Tibial nerve (tissue), 4 donors: ENCODE measurements at places on chromosomes 7 and 10.
A peak's percentile ranks its signal among the peaks of the same experiment; 100 is the strongest.

DNA sequence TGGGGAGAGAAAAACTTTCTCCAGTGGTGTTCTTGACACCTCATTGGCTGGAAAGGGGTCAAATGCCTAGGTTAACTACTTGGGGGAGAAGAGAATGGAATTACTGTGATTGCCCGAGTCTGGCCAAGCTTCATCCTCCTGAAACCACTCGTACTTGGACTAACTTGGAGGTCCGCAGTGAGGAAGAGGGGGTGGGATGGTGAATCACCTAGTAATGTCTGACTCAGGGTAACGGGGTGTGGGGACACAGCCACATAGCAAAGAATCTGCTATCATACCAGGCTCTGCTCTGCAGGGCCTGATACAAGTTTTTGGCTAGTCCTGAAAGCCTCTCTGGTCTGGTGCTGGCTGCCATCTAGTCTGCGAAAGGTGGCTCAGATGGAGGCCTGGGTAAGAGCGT, 190.9 kb downstream of the RPS24 start:
- H3K27ac ChIP-seq, result no peak overlapping the region
- no peaks in the 10 kb centered on the region for H3K27me3 ChIP-seq
- H3K4me1 ChIP-seq, result no peaks in the 10 kb centered on the region
- DNase-seq, result no peak

DNA sequence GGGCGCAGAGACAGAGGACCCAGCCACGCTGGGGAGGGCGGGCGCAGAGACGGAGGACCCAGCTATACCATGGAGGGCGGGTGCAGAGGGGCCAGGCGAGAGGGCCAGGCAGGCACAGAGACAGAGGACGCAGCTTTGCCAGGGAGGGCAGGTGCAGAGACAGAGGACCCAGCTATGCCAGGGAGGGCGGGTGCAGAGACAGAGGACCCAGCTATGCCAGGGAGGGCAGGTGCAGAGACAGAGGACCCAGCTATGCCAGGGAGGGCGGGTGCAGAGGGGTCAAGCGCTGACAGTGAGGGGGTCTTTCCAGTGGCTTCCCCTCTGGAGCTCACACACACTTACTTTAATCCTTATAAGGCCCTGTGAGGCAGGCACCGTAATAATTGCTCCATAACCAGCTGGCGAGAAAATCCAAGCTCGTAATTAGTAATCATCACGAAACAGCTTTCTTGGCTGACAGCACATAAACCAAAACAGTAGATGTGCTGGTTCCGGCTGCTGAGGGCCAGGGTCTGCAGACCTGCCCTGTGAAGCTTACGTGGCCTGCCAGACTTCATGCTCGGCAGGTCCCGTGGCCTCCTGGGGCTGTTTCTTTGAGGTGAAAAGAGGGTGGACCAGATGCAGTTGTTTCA, 137.2 kb downstream of the VIPR2 start:
- no peaks in the 10 kb centered on the region for H3K36me3 ChIP-seq
- no peak for DNase-seq
- no peak overlapping the region for H3K27ac ChIP-seq
- H3K27me3 ChIP-seq, result no peaks in the 10 kb centered on the region
- no peaks in the 10 kb centered on the region for H3K4me1 ChIP-seq
- H3K4me3 ChIP-seq, result no peak overlapping the region

DNA sequence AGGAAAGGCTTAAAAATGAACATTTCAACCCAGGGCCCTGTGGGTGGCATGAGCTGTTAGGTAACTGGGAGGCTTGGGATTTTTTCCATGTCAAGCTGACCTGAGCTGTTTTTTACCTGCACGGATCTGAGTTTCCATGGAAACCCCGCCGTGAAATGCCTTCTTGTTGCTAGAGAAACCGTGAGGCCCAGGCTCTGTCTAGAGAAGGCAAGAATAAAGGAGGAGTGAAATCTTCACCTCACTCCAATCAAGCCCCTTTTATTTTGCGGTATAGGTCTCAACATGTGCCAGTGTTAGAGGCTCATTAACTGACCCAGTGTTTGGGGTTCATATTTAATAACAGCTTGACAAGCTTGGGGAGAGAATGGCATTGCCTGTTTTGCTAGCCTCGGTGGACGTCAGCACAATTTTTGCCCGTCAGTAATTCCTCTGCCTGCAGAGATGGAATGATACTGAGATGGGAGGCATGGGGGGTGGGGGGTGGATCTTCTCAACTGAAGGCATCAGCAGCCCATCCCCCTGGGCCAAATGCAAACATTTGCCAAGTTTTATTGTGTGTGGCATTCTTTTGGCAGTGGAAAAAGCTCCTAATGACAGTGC, 48.9 kb upstream of the PDCD4 start:
- H3K36me3 ChIP-seq, result no peaks in the 10 kb centered on the region
- H3K4me1 ChIP-seq, result no peaks in the 10 kb centered on the region
- H3K4me3 ChIP-seq, result no peak overlapping the region
- no peaks in the 10 kb centered on the region for H3K27me3 ChIP-seq
- H3K27ac ChIP-seq, result peak overlapping the region; percentile 62

GRCh38 chr7:111199643-111200042, 108.7 kb downstream of the LRRN3 start:
- no peaks in the 10 kb centered on the region for H3K27me3 ChIP-seq
- no peak for DNase-seq
- no peak overlapping the region for H3K27ac ChIP-seq
- no peaks in the 10 kb centered on the region for H3K36me3 ChIP-seq
- no peaks in the 10 kb centered on the region for H3K4me1 ChIP-seq
- H3K4me3 ChIP-seq, result no peak overlapping the region

DNA sequence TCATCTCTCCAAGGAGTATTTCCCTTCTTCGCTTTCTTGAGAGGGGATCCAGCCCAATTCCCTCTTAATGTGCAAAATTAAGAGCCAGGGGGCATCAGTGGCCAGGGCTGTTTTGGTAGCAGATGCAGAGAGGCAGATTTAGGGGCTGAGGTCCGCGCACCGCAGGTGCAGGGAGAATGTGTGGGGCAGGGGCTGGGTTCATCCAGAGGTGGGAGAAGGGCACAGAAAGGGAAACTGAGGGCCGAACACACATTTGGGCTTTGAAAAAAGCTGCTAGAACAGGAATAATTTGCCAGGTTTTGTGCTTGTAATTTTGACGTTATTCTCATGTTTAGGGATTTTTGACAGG, 6.5 kb upstream of the SHH start:
- no peak overlapping the region for H3K27ac ChIP-seq
- H3K4me3 ChIP-seq, result no peak overlapping the region
- no peak for DNase-seq
- H3K4me1 ChIP-seq, result peaks cover 3% of the 10 kb centered on the region

GRCh38 chr7:636396-636795, 90.1 kb upstream of the DNAAF5 start:
- no peak for DNase-seq

GRCh38 chr7:71442492-71443190, 310.7 kb downstream of the GALNT17 start:
- no peaks in the 10 kb centered on the region for H3K4me1 ChIP-seq
- H3K27me3 ChIP-seq, result no peaks in the 10 kb centered on the region
- peak overlapping the region; percentile 26 for H3K27ac ChIP-seq

GRCh38 chr10:126350216-126350992, 37.9 kb downstream of the ADAM12 start:
- no peak overlapping the region for H3K27ac ChIP-seq
- H3K36me3 ChIP-seq, result no peaks in the 10 kb centered on the region
- DNase-seq, result no peak
- H3K4me1 ChIP-seq, result no peaks in the 10 kb centered on the region
- H3K27me3 ChIP-seq, result no peaks in the 10 kb centered on the region

DNA sequence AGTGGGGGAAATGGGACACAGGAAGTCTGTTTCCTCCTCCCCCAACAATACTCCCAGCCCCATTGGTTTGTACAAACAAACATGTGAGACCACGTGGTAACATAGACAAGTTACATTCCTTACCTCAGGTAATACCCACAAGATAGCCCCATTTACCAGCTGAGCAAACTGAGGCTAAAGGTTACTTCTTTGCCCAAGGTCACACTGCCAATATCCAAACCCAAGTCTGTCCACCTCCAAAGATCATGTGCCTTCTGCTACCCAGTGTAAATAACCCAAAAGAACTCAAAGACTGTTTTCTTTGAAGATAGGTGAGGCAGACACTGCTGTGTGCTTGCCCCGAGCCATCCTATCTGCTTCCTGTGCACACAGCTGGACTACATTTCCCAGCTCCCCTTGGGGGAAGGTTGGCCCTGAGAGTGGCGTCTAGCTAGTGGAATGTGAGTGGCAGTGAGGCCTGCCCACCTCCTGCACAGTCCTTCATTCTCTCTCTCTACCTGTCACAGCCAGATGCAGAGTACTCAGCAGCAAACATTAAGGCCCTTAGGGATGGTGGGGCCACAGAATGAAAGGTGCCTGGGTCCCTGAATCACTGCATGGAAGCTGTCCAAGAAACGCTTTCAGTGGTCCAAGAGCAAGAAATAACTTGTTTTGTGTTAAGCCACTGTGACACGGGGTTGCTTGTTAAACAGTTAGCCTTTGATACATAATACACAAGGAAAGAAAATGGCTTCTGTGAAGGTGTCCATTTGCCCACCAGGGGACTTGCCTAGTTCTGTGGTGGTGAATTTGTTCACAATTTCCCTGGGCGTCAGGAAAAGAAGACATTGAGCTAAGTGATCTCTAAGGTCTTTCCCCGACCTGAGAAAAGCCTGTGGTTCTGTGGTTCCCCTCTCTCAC, 257.7 kb upstream of the NFE2L3 start:
- peaks cover 5% of the 10 kb centered on the region for H3K4me1 ChIP-seq
- no peak for DNase-seq
- H3K36me3 ChIP-seq, result no peaks in the 10 kb centered on the region
- no peak overlapping the region for H3K4me3 ChIP-seq

- no peak overlapping the region for H3K4me3 ChIP-seq
- H3K4me1 ChIP-seq, result peaks cover 14% of the 10 kb centered on the region
These were observed 67.8 kb upstream of the PDCD4 start for GRCh38 chr10:110803830-110804338.

- no peaks in the 10 kb centered on the region for H3K36me3 ChIP-seq
- no peak for DNase-seq
- H3K27ac ChIP-seq, result no peak overlapping the region
- H3K4me1 ChIP-seq, result no peaks in the 10 kb centered on the region
These were observed 137.8 kb upstream of the CAV2 start for GRCh38 chr7:116361767-116362166.

DNA sequence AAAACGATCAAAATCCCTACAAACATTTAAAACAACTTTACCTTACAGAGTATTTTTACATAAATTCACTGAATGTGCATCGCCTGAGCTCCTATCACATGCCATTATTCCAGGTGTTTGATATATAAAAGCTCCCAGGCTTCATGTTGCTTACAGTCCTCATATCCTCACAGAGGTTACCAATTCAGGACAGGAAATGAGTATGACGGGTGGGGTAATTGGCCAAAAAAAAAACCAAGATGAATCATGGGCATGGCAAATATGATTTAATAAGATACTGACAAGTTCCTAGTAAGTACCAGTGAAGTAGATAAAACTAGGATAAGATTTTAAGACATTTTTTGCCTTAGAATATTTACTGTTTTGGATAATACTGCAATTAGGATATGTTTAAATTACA, 135.8 kb downstream of the KMT2E start:
- no peak for DNase-seq
- no peaks in the 10 kb centered on the region for H3K4me1 ChIP-seq
- no peaks in the 10 kb centered on the region for H3K36me3 ChIP-seq
- H3K4me3 ChIP-seq, result no peak overlapping the region
- H3K27ac ChIP-seq, result no peak overlapping the region
- H3K27me3 ChIP-seq, result no peaks in the 10 kb centered on the region

DNA sequence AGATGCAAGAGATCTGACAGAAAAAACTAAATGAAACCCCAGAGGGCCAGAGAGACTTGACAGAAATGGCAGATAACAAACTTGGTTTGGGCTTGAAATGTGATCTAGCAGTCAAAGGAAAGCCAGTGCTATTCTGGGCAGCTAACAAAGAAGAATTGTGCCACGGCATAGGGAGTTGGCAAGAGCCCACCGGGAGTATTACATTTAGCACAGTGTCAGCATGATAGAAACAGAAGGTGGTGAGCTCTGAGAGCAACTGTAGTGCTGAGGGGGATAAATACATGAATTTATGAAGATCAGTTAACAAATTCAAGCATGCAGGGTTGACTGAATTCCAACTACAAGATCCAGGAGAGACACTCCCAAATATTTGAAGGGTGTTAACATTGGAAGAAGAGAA, 91.1 kb downstream of the AHCYL2 start:
- no peaks in the 10 kb centered on the region for H3K4me1 ChIP-seq
- H3K4me3 ChIP-seq, result no peak overlapping the region
- DNase-seq, result no peak

- no peaks in the 10 kb centered on the region for H3K36me3 ChIP-seq
- H3K27me3 ChIP-seq, result no peaks in the 10 kb centered on the region
- no peak overlapping the region for H3K27ac ChIP-seq
These were observed 149.2 kb downstream of the PLPP4 start for GRCh38 chr10:120606051-120606764.

DNA sequence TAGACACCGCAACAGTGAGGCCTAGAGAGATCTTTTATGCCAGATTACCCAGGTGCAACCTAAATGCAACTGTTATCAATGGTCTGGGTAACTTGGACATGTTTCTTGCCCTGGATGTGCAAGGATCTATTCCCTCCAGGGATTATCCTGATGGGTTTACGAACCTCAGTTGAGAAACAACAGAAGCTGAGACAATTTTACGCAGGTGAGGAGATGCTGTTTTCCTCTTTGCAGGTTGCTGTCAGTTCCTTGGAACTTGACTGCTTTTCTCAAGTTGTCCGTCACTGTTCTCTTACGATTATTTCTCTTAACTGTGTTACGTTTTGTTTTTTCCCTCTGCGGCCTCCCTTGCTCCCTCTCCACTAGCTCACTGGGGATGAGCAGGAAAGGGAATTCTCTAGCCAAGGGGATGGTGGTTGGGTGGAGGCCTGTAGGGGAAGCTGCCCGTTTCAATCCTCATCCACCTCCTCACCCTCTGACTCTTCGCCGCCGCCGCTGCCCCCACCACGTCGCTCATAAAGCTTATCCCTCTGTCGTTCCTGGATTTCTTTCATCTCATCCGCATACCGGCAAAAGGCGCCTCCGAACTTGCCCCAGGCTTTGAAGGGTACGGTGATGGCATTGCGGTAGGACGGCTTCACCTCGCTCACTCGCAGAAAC, 1.2 kb downstream of the PURB start:
- peak overlapping the region; percentile 90 for H3K4me3 ChIP-seq
- peak overlapping the region; percentile 96 for H3K27ac ChIP-seq
- no peak for DNase-seq
- no peaks in the 10 kb centered on the region for H3K36me3 ChIP-seq

DNA sequence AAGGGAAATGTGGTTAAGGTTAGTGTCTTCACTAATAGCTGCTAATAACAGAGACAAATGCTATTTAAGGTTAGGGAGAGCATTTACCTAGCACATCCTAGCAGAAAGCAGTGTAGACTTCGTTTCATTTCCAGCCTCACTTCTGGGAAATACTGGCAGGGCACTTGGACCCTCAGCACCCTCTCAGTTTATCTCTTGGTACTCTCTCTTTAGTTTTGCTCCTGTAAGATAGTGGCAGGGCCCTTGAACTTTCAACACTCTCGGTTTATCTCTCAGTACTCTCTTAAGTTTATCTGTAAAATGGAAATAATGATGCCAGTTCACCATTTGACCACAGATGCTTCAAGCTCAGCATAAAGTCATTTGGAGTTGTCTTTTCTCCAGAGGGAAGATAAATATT, 118.4 kb downstream of the MBL2 start:
- no peaks in the 10 kb centered on the region for H3K36me3 ChIP-seq
- H3K4me3 ChIP-seq, result no peak overlapping the region
- H3K27me3 ChIP-seq, result no peaks in the 10 kb centered on the region
- H3K4me1 ChIP-seq, result no peaks in the 10 kb centered on the region
- no peak overlapping the region for H3K27ac ChIP-seq
